ENCODE measurements at places on chromosomes 2 and 18. TPM values are rescaled to one million over a fixed set of nuclear protein-coding genes. Genes with fewer than 3 reads are reported as not detected.

Gene IL36B
- not detected for total RNA-seq

Gene TMEM198
- 0.55 TPM for total RNA-seq

Gene TXNL1
- total RNA-seq: 65.0 TPM

Gene IMPA2
- total RNA-seq: 81.0 TPM

Gene EN1
- 0.87 TPM for total RNA-seq

Gene CHRND
- total RNA-seq: not detected

Gene KCNJ3
- total RNA-seq: not detected

Gene TMEM169
- 0.42 TPM for total RNA-seq

Gene WNT6
- total RNA-seq: 0.31 TPM

Gene FTCDNL1
- total RNA-seq: 2.9 TPM

Gene POTEI
- not detected for total RNA-seq

Gene GORASP2
- 105 TPM for total RNA-seq

Gene PSD4
- 13.2 TPM for total RNA-seq

Gene MYOM1
- 0.19 TPM for total RNA-seq
